ENCODE measurements at places on chromosomes 3 and 15.

DNA sequence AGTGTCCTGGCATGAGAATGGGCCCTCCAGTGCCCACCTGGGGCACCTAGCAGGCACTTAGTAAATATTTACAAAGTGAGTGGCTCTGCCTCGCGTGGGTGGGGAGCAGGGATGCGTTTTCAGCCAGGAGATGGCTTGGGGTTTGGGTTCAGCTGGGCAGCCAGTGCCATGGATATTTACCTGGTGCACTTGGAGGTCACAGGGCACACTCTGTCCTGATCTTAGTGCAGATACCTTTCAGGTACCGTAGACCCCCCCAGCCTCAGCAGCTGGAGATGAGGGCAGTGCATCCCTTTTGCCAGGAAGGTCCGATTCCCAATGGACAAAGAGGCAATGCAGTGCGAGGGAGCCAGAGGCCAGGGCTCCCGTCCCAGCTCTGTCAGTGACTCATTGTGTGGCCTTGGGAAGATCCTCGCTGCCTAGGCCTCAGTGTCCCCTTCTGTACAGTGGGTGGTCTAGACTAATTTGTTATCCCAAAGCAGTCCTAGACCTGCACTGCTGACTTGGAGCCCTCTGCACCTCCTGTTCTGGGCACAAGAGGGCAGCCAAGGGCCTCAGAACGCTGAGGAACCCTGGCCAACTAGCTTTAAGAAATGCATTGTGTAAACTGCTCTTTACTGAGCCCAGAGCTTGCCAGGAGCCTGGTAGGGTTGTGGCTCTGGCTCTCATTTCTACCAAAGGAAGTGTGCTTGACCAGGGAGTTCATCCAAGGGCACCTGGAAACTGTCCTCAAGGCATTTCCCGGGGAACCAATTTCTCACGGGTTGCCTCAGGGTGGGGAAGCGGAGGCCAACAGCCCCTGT is 16.0 kb downstream of the HDAC11 start:
- DNase-seq = peak; percentile 46

- no peak for DNase-seq
Observed at GRCh38 chr15:45729141-45729540, 94.3 kb downstream of the SQOR start.

GRCh38 chr3:184884359-184885017 is 72.5 kb downstream of the VPS8 start:
- no peak for DNase-seq

DNA sequence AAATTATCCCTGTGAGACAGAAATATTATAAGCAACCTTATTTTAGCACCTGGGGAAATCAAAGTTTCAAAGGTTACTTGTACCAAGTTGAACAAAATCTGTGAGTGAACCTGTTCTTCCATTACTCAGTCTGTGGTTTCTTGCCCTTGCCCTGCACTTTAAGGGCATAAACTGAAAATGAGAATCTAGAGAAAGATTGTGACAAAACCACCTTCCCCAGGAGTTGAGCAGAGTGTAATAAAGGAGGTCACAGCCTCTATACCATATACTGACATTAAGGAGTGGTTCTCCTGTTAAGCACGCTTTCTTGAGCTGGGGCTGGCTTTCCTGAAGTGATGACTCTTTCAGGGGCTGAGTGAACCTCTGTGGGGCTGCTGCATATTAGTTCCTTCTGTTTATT is 143.4 kb downstream of the PDCD6IP start:
- DNase-seq = no peak

DNA sequence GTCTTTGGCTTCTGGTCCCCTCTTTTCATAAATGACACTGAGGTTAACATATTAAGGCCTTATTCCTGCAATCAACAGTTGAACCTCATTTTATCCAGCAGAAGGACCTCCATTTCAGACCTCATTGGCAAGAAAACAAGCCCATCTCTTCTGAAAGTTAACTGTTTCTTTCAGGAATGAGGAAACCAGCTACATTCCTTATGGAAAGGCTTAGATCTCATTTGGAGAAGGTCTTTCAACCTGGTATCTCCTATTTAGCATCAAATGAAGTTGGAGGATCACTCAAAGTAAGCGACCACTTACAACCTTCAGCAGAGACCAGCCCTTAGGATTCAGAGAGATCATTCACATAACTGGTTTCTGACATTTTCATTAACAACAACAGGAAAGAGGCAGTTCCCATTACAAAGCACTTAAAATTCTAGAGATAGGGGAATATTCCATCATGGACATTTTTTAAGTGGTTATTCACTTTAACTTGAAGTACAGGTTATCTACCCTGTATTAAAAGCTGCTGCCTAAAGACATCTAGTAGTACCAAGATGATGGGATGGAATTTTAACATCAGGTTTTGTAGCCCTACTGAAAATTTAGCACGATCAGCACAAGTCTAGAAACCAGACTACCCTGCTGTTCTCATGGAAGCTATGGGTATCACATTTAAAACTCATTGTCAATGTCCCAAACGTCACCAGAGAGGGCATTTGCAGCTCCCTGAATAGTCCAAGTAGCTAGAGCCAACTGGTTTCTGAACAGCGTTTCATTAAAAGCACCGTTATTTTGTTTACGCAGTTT is 30.4 kb downstream of the TFRC start:
- no peak for DNase-seq

DNA sequence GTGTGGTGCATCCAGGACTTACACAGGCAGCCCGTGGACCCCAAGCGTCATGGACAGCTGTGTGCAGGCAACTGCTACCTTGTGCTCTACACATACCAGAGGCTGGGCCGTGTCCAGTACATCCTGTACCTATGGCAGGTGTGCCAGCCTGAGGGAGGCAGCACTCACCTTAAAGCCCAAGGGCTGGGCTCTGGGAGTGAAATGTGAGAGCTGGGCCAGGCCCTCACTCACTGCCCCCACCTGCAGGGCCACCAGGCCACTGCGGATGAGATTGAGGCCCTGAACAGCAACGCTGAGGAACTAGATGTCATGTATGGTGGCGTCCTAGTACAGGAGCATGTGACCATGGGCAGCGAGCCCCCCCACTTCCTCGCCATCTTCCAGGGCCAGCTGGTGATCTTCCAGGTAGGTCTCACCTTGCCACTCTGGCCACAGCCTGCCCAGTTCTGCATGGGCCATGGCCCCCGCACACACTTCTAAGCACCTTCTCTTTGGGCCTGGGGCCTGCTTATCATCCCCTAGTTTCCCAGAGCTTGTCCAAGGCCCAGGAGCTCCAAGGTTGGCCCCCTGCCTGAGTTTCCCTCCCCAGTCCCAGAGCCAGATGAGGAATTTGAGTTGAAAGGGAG is 11.0 kb downstream of the VILL start:
- DNase-seq = no peak

- DNase-seq = no peak
Observed at GRCh38 chr3:54047568-54047967, 74.8 kb upstream of the CACNA2D3 start.

- no peak for DNase-seq
Observed at GRCh38 chr3:151724576-151725562, 8.9 kb upstream of the AADACL2 start.

DNA sequence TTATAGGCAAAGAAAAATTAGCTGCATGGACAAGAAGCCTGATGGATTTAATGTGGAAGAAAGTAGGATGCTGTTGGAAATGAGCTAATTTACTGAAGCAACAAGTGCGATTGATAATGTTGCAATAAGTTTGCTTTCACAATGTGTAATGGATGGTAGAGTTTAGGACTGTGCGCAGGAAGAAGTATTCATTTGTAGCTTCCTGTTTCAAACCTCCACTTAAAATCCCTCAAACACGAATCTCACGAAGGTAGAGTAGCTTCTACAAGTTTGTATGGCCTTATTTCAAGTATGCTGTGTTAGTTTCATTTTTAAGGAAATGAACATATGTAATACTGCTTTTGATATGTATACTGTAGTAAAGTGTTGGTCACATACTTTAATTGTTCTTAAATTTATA is 42.3 kb downstream of the KCNH8 start:
- DNase-seq = no peak

DNA sequence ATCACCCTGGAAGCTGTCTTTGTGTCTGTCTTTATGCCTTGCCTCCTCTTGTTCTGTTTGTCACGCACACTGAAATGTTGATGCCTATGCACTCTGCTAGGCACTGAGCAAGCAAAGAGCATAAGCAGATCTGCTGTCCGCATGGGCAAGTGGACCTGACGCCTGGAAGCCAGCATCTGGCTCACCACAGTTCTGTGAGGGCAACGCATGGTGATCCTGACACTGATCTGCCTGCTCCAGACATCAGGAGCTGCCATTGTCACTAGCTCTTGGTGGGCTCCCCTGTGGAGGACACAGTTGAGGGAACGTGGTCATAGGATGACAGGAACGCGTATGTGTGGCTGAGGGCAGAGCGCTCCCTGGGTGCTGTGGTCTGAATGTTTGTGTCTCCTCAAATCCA is 234.6 kb downstream of the ADAMTS17 start:
- DNase-seq = no peak

GRCh38 chr15:98347866-98348265 is 300.5 kb upstream of the IGF1R start:
- no peak for DNase-seq

DNA sequence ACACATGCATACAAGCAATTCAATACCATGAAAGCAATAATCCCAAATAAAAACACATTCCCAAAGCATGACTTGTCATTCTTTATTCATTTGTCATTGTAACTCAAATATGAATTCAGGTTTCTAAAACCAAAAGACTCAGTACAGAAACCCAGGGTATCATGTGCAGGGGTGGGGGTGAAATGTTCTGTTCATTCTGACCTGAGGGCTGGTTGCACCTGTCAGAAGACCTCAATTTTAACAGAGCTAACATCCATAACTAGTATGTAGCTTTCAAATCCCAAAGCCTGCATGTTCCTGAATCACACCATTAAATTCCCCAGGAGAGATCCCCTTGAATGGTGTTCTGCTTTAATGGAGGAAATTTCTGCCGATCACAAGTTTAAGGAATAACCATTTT is 738.7 kb downstream of the MCTP2 start:
- no peak for DNase-seq

All from stimulated activated CD8-positive, alpha-beta memory T cell treated with anti-CD3 and anti-CD28 coated beads, Interleukin-7, amount 100 ng/mL, for 1 hour (primary cell).